ENCODE measurements at places on chromosomes 5 and 9.

- no peaks in the 10 kb centered on the region for H3K36me3 ChIP-seq
- H3K27ac ChIP-seq = no peak overlapping the region
- no peaks in the 10 kb centered on the region for H3K4me1 ChIP-seq
- no peaks in the 10 kb centered on the region for H3K27me3 ChIP-seq
Observed at GRCh38 chr5:8561854-8562253, 692.9 kb downstream of the MTRR start.

- no peak overlapping the region for H3K27ac ChIP-seq
- H3K36me3 ChIP-seq = no peaks in the 10 kb centered on the region
- H3K4me3 ChIP-seq = no peak overlapping the region
- H3K27me3 ChIP-seq = no peaks in the 10 kb centered on the region
- DNase-seq = no peak
Observed at GRCh38 chr9:86983249-86983619, 35.9 kb upstream of the GAS1 start.

DNA sequence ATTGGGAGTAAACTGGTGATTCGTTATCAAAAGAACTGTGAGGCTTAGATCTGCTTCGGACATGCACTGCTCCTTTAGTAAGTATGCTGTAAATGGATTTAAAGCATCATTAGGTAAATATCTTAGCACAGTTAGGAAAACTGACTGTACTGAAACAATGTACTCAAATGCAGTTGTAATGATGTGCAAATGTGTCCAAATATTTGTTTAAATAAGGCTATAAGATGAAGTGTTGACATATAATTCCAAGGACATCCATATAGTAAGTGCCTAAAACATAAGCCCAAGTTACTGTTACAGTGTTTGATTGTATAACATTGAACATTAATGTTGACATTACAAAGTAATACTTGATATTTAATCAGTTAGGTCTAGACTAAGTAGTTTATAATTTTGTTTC lies 512.5 kb upstream of the CDH18 start:
- no peak overlapping the region for H3K4me3 ChIP-seq
- no peaks in the 10 kb centered on the region for H3K36me3 ChIP-seq
- H3K27me3 ChIP-seq = no peaks in the 10 kb centered on the region
- no peak for DNase-seq
- no peaks in the 10 kb centered on the region for H3K4me1 ChIP-seq

GRCh38 chr9:4538621-4539020 lies 48.4 kb downstream of the SLC1A1 start:
- no peak overlapping the region for H3K4me3 ChIP-seq
- no peak overlapping the region for H3K27ac ChIP-seq
- no peak for DNase-seq
- H3K27me3 ChIP-seq = no peaks in the 10 kb centered on the region
- H3K4me1 ChIP-seq = no peaks in the 10 kb centered on the region

DNA sequence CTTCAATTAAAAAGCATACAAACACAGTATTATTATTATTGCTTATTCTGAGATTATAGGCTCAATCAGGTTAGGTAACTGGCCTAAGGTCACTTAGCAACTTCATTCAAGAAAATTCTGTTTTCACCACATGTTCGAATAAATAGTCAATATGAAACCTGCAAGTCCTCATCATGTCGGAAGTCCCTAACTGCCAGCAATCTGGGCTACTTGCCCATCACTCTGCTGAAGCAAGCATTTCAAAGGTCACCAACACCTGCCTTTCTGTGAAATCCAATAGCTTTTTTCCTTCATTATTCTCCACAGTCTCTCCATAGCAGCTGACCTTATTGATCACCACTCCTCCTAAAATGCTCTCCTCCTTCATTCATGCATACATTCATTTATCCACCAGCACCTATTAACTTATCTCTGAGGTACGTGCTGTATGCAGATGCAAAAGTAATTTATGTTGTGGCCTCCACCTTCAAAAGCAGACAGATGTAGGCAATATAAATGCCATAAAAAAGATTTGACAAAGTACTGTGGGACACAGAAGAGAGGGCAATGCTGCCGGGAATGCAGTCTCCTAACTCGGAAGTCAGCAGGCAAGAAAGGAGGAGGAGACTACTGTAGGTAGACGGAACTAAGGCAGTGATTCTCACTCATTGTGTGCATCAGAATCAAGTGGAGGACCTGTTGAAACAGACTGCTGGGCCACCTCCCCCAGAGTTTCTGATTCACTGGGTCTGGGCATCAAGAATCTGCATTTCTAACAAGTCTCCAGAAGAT lies 310.9 kb downstream of the BNC2 start:
- no peak overlapping the region for H3K27ac ChIP-seq
- DNase-seq = no peak
- no peaks in the 10 kb centered on the region for H3K27me3 ChIP-seq
- no peaks in the 10 kb centered on the region for H3K4me1 ChIP-seq

All from heart left ventricle (tissue), 16 donors.